ENCODE measurements at places on chromosomes 3 and 15.

- DNase-seq: no peak
Measured at GRCh38 chr3:11230832-11231231, 41.4 kb upstream of the ATG7 start.

- DNase-seq: no peak
Measured at GRCh38 chr3:181613813-181614212, 97.9 kb upstream of the SOX2 start.

GRCh38 chr15:32878869-32879805 is 161.3 kb downstream of the GREM1 start:
- DNase-seq: no peak

DNA sequence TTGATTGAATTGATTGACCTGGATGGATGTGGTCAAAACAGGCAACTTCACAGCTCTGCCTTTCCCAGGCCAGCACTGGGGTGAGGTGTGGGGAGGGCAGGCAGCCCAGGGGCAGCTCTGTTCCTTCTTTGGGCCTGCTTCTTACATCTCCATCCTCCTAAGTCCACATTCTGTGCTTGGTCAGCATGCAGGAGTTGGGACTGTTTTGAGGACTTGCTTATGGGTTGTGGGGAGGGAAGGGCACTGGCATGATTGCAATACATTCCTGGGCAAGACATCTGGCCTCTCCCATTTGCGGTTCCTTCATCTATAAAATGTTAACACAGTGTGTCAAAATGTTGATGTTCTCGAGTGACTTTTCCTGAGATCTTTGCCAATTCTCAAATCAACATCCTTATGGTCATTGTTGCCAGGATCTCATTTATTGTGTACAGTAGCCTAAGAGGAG is 84.1 kb downstream of the ST6GAL1 start:
- DNase-seq: no peak

GRCh38 chr3:131711114-131711768 is 208.5 kb upstream of the MRPL3 start:
- no peak for DNase-seq

DNA sequence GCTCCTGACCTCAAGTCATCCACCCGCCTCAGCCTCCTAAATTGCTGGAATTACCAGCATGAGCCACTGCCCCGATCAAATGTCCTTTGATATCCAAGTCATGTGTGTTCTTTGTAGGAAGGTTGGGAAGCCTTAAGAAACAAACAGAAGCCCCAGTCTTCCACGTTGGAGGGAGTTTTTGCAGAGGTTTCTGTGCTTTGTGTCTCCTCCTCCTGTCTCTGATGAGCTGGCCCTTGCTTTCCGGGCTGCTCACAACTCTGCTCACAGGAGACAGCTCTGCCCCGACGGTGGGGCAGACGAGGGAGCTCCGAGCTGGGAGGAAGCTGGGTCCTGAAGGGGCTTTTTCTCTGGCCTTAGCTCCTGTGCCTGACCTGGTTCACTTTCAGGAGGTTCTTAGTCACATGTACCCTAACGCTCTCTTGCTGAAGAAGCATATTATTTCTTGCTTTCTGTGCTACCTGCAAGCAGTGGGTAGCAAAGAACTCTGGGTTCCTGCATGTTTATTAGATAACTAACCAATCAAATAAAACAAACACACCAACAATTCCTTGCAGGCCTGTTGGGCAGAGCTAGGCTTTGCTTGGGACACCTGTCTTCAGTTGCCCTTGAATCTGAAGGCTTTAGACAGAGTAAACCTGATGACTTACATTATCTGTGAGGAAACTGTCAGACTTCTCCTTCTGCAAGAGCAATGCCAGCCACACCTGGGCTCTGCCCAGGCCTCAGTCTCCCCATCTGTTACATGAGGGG is 52.6 kb upstream of the SMAD6 start:
- no peak for DNase-seq

DNA sequence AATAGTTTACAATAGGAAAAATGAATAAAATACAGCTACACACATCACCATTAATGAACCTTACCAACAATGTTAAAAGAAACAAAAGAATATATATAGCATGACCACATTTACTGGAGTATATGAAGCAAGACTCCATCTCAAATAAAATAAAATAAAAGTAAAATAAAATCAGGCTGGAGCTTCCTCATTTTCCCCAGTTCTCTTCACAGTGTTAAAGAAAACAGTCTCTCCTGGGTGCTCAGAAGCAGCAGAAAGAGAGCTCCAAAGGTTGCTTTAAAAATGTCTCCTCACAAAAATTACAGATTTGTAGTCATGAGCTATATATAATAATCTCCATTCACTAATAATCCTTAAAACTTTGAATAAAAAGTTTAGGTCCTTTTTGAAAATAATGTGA is 48.8 kb downstream of the PIK3CB start:
- no peak for DNase-seq

GRCh38 chr3:129481766-129482332 is 41.8 kb downstream of the IFT122 start:
- no peak for DNase-seq

GRCh38 chr15:33547876-33548275 is 237.1 kb downstream of the RYR3 start:
- DNase-seq: no peak

DNA sequence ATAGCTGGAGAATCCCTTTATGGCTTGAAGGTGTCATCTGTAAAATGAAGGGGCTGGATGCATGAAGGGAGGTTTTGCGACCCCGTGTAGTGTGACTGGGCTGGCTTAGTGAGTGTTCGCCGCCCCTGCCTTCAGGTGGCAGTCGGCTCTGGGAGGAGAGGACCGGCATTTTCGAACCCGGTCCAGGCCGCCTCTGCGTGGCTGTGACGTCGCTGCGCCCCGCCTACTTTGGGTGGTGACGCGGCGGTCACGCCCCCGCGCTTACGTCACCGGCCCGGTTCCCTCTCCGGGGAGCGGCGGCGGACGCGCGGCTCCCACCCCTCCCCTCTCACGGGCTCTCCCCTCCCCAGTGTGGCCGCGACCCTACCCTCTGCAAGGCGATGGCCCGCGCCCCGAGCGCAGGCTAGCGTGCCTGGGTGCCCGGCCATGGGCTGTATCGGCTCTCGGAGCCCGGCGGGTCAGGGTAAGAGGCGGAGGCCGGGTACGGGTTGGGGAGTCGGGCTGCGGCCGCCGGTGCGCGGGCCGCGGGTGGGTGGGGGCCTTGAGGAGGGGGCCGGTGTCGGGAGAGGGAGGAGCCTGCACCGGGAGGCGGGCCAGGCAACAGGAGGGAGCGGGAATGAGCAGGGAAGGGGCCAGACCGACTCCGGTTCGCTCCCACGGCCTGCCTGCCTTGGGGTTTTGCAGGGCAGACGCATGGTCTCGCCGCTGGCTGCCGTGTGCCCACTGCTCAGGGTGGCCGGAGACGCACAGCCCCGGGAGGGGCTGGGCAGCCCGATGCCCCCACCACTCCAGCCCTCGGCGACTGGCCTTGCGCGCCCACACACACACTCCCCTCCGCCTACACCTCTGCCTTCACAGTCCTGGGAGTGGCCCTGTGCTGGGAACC is 1.5 kb upstream of the FAM131A start:
- peak; percentile 70 for DNase-seq

DNA sequence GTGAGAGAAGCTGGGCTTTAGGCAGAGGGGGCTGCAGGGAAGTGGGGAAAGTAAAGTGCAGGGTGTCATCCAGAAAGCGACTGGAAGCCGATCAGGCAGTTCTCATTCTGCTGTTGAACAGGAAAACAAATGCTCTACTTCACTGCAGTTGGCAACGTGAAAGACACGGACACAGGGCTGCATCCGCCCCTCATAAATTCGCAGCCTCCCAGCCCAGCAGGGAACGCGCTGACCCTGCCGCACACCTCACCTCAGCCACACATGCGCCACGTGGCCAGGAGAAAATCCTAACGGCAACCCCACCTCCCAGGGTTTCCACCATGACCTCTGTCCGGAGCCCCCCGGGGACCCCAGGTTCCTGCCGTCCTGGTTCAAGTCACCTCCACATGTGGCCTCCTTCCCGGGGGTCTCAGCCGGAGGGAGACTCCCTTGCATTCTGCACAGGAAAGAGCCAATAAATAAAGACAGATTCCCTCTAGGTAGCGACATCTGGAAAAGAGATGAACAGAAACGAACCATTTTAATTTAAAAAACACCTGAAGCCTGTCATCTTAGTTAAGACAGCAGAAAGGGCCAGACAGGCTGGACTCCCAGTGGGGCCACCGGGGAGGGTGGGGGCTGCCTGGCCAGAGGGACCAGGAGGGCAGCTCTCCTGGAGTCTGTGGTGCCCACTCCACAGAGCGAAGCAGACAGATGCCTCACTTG is 118.7 kb downstream of the TMEM266 start:
- no peak for DNase-seq

GRCh38 chr3:23548706-23549105 is 257.0 kb upstream of the UBE2E1 start:
- DNase-seq: no peak

All from stimulated activated CD8-positive, alpha-beta memory T cell treated with anti-CD3 and anti-CD28 coated beads, Interleukin-7, amount 100 ng/mL, for 4 hours (primary cell).